Hair follicular keratinocyte (primary cell): ENCODE measurements at places on chromosomes 4 and X. TPM values are rescaled to one million over a fixed set of nuclear protein-coding genes. Genes with fewer than 3 reads are reported as not detected.

The UCP1 gene
- total RNA-seq, result not detected in 2 replicates

The TMSB15C gene
- 1.5 and 2.7 TPM in 2 replicates for total RNA-seq

The TRPC5OS gene
- total RNA-seq, result not detected in 2 replicates

The TREX2 gene
- 2.0 and 4.1 TPM in 2 replicates for total RNA-seq

The CORIN gene
- 0.16 TPM in 1 of 2 replicates, not detected in the other for total RNA-seq

The CD38 gene
- total RNA-seq, result not detected in 2 replicates

The PPP1R2C gene
- not detected in 2 replicates for total RNA-seq

The ZNF595 gene
- 2.7 and 5.3 TPM in 2 replicates for total RNA-seq
